ENCODE measurements at places on chromosomes 12 and 14. TPM values are rescaled to one million over a fixed set of nuclear protein-coding genes. Genes with fewer than 3 reads are reported as not detected.

Gene CNIH1
- 351 TPM for total RNA-seq

Gene KRT8
- total RNA-seq = 441 TPM

Gene MYF5
- total RNA-seq = not detected

Gene CMTM5
- not detected for total RNA-seq

Gene ATL1
- total RNA-seq = 2.7 TPM

Gene SLC2A14
- not detected for total RNA-seq

Gene CCDC177
- not detected for total RNA-seq

Gene HCAR1
- total RNA-seq = not detected

Gene ANKS1B
- 0.10 TPM for total RNA-seq

Gene DEGS2
- total RNA-seq = not detected

Gene PLEKHD1
- total RNA-seq = not detected

Gene LRP1
- 3.1 TPM for total RNA-seq

Gene RIN3
- 2.2 TPM for total RNA-seq

Gene FSCB
- not detected for total RNA-seq

Gene MANSC1
- total RNA-seq = 2.7 TPM

Gene CLEC4C
- not detected for total RNA-seq

Gene PTPN6
- total RNA-seq = 3.4 TPM

Gene KRT71
- not detected for total RNA-seq

Gene CD27
- total RNA-seq = not detected

Gene KCNA5
- total RNA-seq = not detected

Gene VRTN
- not detected for total RNA-seq

Gene KRT74
- not detected for total RNA-seq

Gene KLRF1
- not detected for total RNA-seq
